Stimulated activated CD4-positive, alpha-beta T cell treated with anti-CD3 and anti-CD28 coated beads, Interleukin-12 subunit alpha, Interleukin-12 subunit beta, amount 100 ng/mL, for 48 hours (primary cell): ENCODE measurements at places on chromosomes 6 and 20.
A peak's percentile ranks its signal among the peaks of the same experiment; 100 is the strongest.

DNA sequence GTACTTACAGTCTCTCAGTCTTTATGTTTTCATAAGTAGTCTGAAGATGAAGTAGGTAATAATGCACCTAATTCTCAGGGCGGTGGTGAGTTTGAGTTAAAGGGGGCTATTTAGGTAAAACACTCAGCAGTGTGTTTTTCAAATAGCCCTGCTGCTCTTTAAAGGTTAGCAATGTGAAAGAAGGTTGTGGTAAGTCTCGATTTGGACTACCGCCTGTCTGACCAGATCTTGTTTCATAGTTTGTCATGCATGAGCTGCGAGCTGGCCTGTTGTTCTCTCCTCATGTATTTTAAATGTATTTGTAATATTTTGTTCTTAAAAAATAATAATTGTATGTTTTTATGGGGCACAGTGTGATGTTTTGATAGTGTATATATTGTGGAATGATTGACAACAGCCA, 340.2 kb downstream of the DHX35 start:
- no peak for DNase-seq

DNA sequence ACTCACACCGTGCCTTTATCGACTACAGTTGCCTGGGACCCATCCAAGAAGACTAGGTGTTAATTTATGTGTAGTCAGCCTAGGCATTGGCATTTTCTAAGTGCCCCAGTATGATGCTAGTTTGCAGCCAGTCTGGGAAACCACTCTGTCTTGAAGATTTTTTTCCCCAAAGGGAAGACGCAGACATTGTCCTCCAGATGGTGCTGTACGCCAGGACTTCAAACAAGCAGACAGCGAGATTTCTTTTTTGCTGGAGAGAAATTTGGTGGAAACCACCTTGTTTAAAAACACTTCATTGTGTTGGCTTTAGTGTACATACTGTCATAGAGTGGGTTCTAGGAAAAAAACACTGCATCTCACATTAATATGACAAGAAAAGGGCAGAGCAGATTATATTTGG, 30.0 kb downstream of the ALDH5A1 start:
- no peak for DNase-seq

GRCh38 chr20:4153251-4153650, 137.9 kb upstream of the RNF24 start:
- no peak for DNase-seq

GRCh38 chr6:154249499-154250298, 106.9 kb downstream of the IPCEF1 start:
- DNase-seq: no peak

DNA sequence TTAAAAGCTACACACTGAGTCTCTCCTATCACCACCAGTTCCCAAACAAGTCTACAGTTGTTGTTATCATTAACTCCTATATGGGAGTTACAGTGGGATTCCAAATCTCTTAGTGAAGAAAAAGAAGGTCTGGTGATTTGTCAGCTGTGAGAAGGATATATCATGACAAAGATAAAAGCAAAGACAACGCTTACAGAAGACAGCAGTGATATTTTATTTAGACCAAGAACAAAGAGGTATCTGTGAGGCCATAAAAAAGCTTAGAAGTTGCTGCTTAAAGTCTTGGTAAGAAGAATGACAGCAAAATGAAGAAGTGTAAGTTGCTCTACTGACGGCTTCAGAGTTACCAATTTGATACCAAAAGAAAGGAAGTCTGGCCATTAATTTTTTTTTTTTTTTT, 47.2 kb downstream of the CHD6 start:
- no peak for DNase-seq

DNA sequence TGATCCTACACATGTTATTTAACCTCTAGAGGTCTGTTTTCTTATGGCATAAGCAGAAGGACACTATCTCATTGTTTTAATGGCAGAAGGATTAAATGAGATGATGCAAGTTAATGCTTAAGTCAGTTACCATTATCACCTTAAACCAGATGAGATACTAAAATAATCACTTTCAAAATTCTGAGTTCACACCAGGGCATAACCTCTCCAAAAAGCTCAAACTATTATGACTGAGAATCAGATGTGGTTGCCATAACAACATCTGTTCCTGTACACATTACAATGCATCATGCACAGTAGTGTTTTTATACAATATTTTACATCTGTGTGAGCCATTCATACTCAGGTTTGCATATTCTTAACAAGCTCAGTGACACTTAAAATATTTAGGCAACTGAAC, 10.2 kb downstream of the ADNP start:
- DNase-seq: no peak

DNA sequence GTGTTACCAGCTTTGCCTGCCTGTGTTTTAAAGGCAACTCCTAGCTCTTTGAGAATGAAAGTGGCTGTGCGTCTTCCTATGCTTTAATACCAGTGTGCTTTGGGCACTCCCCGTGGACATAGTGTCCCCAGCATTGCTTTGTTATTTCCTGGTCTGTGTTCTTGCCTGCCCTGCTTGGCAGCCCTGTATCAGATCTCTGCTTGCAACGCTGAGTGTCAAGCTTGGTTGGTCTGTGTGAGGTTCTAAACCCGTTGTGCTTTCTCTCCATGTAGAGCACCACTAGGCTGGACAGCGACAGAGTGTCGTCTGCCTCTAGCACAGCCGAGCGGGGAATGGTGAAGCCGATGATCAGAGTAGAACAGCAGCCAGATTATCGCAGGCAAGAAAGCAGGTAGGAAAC, 80.2 kb downstream of the AFDN start:
- no peak for DNase-seq

DNA sequence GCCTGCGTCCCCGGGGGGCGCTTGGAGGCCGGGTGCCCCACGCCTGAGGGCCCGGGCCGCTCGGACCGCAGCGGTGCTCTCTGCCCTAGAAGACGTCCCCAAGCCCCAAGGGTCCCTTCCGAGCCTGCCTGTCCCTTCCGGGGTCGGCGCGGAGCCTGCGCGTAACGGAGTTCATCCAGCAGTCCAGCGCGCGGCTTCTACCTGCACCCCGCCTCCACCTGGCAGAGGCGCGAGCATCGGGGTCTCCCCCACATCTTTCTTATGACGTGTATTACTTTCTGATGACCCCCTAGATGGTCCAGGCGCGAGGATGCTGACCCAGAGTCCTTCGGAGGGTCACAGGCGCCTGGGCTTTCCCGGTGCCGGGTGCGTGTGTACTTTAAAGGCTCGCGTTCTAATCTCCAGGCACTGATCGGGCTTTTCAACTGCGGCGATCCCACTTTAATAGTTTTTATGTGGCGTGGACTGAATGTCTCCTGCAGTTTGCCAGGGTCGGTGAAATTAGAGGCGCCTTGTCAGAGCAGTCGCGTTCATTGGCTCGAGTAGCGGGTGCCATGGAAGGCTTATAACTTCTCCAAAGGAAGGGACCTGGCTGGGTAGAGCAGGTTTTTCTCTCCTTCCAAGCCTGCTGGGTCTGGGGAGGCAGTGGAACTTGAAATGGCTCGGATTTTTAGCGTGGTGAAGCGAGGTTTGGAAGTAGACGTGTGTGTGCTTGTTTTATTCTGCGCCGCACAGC, 912 bp downstream of the EYA4 start:
- no peak for DNase-seq

- DNase-seq: no peak
Measured at GRCh38 chr6:12818324-12818723, 101.8 kb downstream of the PHACTR1 start.

- peak; percentile 31 for DNase-seq
Measured at GRCh38 chr6:33073431-33073871, at the start of gene HLA-DPA1. Gene HLA-DPA1, minus strand, starts transcription at chr6:33073649.

DNA sequence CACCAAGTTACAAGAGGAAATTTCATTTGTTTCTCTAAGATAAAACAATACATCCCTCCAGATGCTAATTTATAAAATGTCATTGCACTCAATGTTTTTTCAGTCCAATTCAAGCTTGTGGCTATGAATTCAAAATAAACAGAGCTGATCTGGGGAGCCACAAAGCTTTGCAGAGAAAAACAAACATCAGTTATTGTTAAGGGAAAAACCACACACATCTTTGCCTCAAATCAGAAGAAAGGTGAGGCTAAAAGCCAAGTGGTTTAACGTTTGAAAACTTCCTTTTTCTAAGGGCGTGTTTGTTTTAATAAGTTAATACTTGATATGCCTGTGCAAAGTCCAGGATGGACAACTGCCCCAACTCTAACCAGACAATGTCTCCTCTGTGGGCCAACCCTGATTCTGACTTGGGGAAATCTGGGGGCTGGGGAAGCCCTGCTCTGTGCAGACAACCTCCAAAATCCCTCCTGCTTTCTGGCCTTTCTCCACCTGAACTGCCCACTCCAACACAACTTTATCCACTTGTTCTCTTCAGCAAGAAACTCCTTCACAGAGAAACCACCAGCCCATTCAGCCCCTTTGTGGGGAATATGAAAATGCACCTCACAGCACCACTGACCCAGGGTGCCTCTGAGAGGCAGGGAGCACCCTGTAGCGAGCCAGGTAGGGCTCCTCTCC, 44.6 kb upstream of the NT5E start:
- DNase-seq: no peak

- no peak for DNase-seq
Measured at GRCh38 chr20:50538276-50538675, 28.1 kb downstream of the PTPN1 start.

DNA sequence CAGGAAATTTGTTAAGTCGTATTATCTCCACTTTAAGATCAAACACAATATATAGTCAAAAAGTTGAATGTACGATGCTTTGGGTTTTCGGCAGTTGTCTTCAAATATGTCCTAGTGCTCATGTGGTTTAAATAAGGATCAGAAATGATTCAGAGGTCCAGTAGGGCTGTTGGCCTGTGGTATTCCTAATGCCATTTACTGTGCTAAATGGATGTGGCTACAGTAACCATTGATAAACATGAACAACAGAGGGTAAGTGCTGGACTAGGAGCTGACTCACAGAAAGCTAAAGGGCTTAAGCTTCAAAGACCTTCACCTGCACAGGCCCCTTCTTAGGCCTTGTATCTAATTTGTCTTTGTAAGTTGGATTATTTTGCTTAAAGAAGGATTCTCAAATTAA, 80.5 kb upstream of the TPD52L1 start:
- no peak for DNase-seq
